Substantia nigra (tissue), 51 donors: ENCODE measurements at places on chromosomes 1 and 21.
A peak's percentile ranks its signal among the peaks of the same experiment; 100 is the strongest.

DNA sequence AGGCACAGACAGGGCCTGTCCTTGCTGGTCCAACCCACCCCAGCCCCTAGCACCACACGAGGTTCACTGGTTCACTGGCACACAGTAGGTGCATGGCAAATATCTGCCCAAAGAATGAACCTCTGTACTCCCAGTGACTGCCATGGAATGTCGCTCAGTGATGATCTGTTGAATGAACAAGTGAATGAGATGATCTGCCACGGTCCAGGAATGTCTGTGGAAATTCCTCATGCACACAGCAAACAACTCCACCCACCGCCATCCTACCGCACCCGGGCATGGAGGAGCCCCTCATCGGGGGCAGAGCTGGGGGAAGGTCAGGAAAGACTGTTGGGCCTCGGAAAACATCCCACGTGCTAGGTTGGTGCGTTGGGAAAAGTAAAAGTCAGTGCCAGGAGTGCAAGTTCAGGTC is 1.7 kb downstream of the HSPG2 start:
- DNase-seq = no peak

- no peak for DNase-seq
Observed at GRCh38 chr1:184395370-184395769, 8.5 kb downstream of the C1orf21 start.

- DNase-seq = no peak
Observed at GRCh38 chr1:60088620-60089155, 15.1 kb upstream of the C1orf87 start.

GRCh38 chr1:112701227-112702066 is 5.5 kb downstream of the RHOC start:
- DNase-seq = no peak

DNA sequence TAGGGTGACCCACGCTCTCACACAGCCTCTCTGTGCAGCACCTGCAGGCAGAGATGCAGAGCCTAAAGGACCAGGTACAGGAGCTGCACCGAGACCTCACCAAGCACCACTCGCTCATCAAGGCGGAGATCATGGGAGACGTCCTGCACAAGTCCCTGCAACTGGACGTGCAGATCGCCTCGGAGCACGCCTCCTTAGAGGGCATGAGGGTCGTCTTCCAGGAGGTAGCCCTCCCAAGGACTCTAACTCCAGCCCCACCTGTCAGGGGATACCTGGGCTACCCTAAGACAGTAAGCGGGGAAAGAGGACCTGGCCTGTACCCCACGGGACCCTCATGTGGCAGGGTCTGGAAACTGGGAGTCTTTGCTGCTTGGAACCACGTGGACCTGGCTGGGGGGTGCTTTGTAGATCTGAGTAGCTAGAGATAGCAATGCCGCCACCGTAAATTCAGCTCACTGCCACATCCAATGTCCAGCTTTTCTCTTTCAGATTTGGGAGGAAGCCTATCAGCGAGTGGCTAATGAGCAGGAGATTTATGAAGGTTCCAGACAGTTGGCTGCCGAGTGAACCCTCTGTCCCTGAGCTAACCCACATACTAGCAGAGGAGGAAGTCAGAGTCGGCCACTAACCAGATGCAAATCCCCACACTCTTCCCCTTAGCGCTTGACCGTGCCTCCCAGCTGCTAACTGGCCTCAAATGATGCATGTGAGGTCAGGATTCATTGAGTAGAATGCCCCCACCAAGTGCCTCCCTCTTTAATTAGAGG is 6.5 kb downstream of the RNF207 start:
- no peak for DNase-seq

DNA sequence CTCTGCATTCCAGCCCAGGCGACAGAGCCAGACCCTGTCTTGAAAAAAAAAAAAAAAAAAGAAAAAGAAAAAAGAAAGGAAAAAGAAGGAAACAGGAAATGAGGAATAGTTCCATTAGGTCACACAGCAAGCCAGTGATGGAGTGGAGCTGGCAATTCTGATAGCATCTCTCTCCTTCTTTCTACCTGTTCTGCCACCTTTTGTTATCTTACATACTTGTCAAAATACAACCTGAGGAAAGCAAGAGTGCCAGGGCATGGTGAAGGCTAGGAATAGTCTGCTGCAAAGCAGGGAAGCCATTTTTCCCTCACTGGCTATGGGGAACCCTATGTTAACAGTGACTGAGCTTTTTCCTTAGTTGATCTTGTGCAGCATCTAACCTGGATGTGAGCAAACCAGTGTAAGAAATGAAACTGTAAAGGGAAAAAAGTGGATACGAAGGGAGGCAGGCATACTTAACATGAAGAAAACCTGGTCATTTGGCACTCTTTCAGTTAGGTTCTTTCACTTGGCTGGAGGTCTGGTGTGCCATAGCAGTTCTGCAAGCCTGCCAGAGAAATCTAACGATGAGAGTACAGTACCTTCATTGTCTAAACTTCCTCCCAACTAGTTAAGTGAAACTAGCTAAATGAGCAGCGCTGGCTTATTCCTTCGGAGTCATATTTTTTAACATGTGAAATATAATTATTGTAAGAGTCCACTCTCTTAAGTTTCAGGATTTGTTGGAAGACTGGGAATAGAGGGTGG is 17.9 kb upstream of the THEM5 start:
- DNase-seq = no peak

- DNase-seq = no peak
Observed at GRCh38 chr1:110466646-110467280, 15.8 kb downstream of the PROK1 start.

DNA sequence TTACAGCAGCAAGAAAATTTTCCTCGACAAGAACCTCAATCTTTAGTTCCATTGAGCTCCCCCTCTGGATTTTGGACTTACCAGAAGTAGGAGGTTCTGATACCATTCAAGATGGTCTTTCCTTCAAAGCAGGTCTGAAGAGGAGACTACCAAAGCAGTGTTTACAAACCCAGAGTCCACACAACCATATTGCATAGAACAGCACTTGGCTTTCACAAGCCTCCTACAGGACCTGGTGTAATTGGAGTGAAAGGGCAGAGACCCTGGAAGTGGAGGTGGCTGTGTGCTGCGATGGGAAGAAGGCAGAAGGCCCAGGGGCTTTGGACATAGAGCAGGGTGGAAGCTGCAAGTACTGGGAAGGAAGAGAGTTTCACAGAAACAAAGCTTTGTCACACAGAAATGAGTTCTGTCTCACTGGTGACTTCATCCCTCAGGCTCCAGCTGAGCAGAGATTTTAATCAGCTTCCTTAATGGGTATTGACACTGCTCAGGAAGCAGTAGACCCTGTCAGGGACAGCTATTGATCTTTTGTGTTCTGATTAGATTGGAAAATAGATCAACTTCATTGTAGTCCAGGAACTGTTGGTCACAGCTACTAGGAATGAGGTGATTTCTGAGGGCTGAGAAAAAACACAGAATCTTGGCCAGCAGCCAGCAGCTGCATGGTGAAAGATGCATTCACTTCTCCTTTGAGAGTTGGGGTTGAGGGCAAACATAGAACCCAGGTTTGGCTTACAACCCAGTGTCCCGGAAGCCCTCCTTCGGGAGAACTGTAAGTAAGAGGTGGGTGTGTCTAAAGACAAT is 124.0 kb downstream of the SYT2 start:
- peak; percentile 6 for DNase-seq

- DNase-seq = no peak
Observed at GRCh38 chr1:33336580-33336979, 15.7 kb upstream of the A3GALT2 start.
